Activated T-cell treated with anti-CD3 and anti-CD28 coated beads, Interleukin-2, amount 50 U/mL, for 72 hours (primary cell): ENCODE measurements at places on chromosomes 6 and 20. TPM values are rescaled to one million over a fixed set of nuclear protein-coding genes. Genes with fewer than 3 reads are reported as not detected.

The ALDH8A1 gene
- total RNA-seq, result 1.8 TPM

- DNase-seq, result no peak
These were observed 464.9 kb downstream of the TBC1D32 start for GRCh38 chr6:120869397-120869796.

GRCh38 chr20:2907519-2907918, 34.2 kb downstream of the PTPRA start:
- no peak for DNase-seq

DNA sequence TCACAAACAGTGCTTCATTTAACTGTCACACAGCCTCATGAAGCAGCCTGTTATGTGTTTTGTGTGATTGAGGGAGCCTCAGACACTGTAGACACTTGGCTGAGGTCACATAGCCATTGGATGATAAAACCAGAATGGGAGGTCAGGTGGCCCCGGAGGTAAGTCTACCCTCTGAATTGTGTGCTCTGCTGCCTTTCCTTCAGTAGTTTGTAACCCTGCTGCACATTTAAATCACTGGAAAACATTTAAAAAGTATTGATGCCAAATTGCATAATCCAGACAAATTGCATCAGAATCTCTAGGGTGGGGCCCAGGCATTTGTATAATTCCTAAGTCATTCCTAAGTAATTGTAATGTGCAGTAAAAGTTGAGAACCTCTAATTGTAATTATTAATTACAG, 85.2 kb upstream of the ECI2 start:
- no peak for DNase-seq
